ENCODE measurements at places on chromosomes 11 and 22.

- DNase-seq: no peak
Measured at GRCh38 chr11:83723999-83724398, 437.8 kb upstream of the CCDC90B start.

- DNase-seq: no peak
Measured at GRCh38 chr11:96123301-96123700, 199.4 kb upstream of the MTMR2 start.

DNA sequence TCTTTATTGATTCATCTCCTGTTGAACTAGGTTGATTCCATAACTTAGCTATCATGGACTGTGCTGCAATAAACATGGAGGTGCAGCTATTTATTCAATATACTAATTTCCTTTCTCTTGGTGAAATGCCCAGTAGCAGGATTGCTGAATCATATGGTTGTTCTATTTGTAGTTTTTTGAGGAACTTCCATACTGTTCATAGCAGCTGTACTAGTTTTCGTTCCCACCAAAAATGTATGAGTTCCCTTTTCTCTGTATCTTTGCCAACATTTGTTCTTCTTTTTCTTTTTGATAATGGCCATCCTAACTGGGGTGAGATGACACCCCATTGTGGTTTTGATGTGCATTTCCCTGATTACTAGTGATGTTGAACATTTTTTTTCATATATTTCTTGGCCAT is 87.2 kb upstream of the NAV2 start:
- no peak for DNase-seq

- no peak for DNase-seq
Measured at GRCh38 chr11:133118563-133119268, 413.6 kb downstream of the OPCML start.

- no peak for DNase-seq
Measured at GRCh38 chr22:49954991-49955580, 5.5 kb upstream of the PIM3 start.

DNA sequence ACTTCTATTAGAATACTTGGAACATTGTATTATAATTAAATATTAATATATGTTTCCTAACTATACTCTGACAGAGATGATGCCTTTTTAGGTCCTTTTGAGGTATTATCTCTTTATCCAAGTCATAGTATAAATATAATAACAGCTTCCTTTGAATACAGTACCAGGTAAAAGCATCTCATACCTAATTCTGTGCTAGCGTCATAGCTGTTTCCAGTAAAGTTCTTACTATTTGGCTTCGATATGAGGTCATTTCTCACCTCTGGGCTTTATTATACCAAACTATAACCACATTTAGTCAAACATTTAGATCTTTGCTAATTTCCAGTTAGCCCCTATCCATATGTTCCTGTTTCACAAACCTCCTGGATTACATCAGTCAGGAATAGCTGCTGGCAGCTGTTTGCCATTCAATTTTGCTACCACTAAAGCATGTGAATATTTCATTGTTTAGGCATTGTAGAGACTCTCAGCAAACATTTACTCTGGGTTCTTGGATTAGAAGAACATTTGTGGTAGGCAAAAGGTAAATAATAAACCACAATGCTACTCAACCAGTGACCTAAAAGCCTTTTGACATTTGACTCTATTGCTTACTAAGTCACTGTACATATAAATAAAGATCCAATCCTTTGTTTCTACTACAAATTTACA is 255.1 kb downstream of the TTC28 start:
- DNase-seq: no peak

DNA sequence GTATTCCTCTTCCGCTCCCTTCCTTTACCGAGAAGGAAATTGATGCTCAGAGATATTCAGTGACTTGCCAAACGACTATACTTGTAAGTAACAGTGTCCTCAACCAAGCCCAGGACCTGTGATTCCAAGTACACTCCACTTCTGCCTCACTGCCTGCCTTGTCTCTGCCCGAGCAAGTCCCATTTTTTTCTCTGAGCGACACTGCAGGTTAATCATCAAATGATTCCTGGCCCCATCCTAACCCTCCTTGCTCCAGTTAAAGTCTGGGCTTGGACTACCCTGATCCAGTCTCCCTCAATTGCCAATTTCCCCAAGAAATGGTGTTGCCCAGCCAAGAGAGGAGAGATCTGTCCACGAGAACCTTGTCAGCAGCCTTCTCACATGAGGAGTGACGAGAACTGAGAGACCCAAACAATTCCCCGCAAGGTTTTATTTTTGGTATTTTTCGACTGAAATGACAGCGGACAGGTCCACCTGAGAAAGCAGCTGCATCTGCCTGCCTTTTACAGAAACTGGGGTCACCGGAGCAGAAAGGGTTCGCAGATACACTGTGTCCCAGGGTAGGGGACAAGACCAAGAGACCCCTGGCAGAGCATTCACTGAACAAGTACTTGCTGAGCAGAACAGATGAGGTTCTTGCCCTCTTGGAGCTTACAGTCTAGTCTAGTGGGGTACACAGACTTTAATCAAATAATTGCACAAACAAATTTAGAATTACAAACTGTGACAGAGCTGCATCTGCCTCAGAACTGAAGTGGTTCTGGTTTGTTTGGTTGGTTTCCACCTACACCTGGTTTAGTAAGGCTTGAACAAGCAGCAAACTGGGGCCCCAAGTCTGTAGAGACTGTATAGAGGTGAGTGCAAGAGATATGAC is 11.4 kb downstream of the POU2AF1 start:
- DNase-seq: no peak

- no peak for DNase-seq
Measured at GRCh38 chr11:134282121-134283045, 6.2 kb downstream of the GLB1L3 start.

- DNase-seq: no peak
Measured at GRCh38 chr22:36385491-36386350, 2.0 kb downstream of the MYH9 start.

DNA sequence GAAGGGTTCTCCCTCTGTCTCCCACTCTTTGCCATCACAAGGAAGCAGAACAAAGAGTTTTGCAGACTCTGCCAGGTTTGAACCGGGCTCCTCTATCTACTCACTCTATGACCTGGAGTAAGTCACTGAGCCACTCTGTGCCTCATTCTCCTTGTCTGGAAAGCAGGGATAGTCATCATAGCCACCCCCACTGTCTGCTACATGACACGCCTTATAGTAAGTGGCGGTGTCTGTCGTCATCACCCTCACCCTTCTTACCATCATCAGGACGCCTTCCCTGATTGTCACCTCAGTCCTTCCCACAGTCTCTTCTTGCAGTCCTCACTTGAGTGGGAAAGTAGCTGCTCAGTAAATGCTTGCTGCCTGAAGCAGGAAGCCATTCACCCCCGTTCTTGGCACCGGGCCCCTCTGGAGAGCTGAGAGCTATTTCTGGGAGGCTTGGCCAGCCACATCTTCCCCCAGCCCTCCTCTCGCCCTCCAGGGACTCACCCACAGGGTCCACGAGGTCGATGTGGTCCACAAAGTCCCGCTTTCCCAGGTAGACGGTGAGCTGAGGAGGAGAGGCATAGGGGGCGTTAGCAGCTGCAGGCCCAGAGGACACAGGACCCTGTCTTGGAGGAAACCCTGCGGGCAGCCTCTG is 46.4 kb downstream of the TPBGL start:
- DNase-seq: no peak

DNA sequence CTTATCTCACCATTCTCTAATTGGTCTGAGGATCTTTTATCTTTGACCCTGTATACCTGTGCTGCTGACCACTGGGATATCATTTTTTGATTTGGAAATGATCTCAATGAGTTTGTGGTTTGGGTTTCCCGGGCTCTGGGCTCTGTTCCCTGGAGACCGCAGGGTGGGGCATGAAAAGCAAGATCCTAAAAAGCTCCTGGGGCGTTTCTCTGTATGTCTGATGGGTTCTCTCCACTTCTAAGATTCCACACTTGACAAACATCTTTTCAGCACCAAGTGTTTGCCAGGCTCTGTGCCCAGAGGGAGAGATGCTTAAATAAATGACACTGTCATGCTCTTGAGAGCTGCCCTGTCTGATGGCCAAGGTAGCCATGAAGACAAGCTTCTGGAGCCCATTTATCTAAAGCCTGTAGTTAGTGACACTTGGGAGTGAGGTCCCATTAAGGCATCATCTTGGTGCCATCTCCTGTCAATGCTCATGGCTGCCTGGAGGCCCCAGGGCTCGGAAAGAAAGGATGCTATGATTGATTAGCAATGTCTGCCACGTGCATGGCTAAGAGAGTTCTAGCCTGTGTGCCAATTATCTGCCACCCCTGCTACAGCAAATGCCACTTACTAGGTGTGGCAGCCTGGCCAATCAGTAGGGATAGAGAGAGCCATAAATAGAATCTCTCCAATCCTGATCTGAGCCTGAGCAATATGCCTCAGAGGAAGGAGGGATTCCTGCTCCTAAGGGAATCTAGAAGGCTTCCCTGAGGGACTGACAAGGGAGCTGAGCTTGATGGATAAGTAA is 531.6 kb downstream of the MN1 start:
- DNase-seq: no peak

- DNase-seq: no peak
Measured at GRCh38 chr11:76974179-76974891, 59.9 kb upstream of the B3GNT6 start.

- no peak for DNase-seq
Measured at GRCh38 chr11:12414611-12415010, 37.2 kb downstream of the PARVA start.

DNA sequence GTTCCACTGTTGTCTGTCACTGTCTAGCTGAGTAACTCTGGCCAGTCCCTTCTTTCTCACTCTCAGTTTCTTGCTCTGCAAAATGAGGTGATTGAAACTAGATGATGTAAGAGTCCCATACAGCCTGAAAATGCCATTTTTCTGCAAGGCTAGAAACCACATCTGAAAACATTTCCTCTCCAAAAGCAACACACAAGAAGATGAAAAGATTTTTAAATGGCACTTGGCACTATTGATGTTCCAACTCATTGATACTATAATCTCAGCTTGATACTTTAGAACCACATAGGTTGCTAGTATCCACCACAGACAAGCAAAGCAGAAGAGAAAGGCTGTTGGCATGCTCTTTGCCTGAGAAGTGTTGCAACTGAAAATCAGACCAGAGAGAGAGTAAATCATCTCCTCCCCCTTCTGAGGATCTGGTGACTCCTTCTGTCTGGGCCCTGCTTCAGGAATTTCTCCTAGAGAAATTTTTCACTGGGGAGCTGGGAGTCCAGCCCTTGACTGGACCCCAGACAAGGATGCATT is 1217.9 kb downstream of the LRRC4C start:
- no peak for DNase-seq

- DNase-seq: no peak
Measured at GRCh38 chr11:45518833-45519535, 146.4 kb downstream of the CHST1 start.

- no peak for DNase-seq
Measured at GRCh38 chr22:26615149-26615548, 2.7 kb downstream of the CRYBB1 start.

DNA sequence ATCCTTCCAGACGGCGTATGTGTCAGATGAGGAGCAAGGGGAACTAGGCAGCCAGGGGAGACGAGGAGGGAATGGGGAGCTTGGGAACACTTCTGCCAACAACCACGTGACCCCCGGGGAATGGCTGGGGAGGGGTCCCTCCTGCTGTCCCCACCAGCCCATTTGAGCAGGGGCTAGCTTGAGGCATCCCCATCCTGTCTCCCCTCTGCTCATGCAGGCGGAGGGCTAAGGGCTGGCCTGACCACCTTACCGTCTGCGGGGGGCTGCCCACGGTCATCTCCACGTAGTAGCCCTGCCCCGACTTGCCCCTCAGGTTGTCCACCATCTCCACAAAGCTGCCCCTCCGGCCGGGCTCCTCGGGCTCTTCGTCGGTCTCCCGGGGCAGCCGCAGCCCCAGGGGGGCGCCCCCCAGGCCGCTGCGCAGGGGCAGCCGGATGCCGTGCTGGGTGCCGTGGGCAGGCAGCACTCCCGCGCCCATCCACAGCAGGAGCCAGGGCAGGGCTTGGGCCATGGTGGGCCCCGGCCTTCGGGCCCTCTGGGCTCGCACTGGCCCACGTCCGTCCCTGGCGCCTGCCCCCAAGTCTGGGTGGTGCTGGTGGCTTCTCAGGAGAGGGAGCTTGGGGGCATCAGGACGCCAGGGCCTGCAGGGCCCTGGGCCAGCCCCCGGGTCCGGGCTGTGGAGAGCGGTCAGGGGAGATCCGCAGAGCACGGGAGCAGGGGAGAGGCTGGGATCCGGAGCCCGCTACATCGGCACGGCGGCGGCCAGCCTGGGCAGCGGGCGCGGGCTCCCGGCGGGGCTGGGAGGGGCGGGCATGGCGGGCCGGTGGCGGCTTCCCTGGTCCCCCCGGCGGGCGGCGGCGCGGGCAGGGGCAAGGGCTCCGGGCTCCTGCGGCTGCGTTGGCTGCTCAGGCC is 515 bp downstream of the BACE1 start:
- no peak for DNase-seq

DNA sequence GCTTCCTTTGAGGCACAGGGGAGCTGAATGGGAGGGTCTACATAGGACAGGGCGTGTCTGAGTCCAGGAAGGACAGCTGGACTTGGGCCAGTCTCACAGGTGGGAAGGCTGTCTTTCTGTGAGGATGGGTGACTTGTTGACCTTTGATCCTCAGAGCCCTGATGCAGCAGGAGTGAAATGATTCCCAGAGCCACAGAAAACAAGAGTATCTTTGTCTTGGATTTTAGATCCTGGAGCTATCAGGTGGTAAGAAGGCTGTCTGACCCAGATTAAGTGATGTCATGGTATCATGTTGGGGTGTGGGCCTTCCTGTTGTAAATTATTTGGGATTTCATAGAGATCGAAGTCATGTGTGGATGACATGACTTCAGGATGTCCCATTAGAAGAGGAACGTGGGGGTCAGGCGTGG is 15.0 kb downstream of the PTPRJ start:
- no peak for DNase-seq

- DNase-seq: no peak
Measured at GRCh38 chr22:49446145-49446758, 381.4 kb downstream of the BRD1 start.

GRCh38 chr11:12007769-12008737 is at the start of gene DKK3:
Gene DKK3 (minus strand): TSS chr11:12008626. CDS start chr11:12008582, 44 bp downstream.
- peak; percentile 53 for DNase-seq

DNA sequence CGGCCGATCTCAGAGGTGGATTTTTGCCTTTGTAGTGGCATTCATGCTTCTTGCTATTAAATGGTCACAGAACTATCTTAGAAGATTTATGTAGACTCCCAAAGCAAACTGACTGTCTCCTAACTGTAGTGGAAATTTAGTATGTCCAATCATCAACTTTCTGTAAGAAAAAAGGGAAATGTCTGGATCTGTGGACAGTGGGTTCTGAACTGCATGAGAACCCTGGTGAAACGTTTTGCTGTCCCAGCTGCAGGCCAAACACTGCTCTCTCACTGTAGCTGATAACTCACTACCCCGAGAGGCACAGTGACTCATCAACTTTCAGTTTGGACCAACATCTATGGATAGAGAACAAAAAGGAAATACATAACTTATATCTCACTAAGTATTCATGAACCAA is 387.1 kb downstream of the SOX6 start:
- DNase-seq: no peak

GRCh38 chr22:37032134-37032534 is 12.6 kb downstream of the MPST start:
- DNase-seq: no peak

- no peak for DNase-seq
Measured at GRCh38 chr11:27414644-27415043, 51.6 kb upstream of the CCDC34 start.

GRCh38 chr22:37206118-37206840 is 6.0 kb downstream of the SSTR3 start:
- no peak for DNase-seq

GRCh38 chr22:37680191-37680851 is 4.9 kb downstream of the LGALS1 start:
- no peak for DNase-seq

- no peak for DNase-seq
Measured at GRCh38 chr11:2413742-2414579, 13.4 kb downstream of the TSSC4 start.

GRCh38 chr11:129694538-129694937 is 121.1 kb upstream of the TMEM45B start:
- DNase-seq: no peak

GRCh38 chr22:27122574-27122973 is 465.2 kb downstream of the MIAT start:
- no peak for DNase-seq
